ENCODE measurements at places on chromosomes 6 and 20. TPM values are rescaled to one million over a fixed set of nuclear protein-coding genes. Genes with fewer than 3 reads are reported as not detected.

DNA sequence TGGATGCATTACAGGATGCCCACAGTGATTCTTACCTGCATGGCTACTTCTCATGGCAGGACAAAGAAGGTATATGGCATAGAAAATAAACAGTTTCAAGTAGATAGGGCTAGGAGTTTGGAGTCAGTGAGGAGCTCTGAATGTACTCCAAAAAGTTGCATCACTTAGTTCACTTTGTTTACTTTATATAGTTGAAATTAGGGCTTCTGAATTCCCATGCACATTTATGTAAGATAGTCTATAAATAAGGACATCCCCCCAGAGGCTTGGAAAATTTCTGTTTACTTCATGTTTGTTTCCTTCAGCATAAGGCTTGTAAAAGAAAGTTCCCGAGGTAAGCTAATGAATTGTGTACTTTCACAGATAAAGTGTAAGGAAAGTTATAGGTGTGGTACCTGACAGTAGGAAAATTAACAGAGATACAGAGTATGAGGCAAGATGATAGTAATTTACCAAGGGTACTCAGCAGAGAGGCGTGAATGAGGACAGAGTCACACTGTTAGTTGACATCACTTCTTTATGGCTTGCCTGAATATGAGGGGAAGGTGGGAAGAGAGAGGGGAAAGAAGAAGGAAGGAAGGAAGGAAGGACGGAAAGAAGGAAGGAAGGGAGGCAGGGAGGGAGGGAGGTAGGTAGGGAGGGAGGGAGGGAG is 51.1 kb downstream of the ADTRP start:
- no peak for DNase-seq

GRCh38 chr6:26195924-26196845 is 109.0 kb downstream of the HFE start:
- no peak for DNase-seq

Gene LBP
- not detected for total RNA-seq

DNA sequence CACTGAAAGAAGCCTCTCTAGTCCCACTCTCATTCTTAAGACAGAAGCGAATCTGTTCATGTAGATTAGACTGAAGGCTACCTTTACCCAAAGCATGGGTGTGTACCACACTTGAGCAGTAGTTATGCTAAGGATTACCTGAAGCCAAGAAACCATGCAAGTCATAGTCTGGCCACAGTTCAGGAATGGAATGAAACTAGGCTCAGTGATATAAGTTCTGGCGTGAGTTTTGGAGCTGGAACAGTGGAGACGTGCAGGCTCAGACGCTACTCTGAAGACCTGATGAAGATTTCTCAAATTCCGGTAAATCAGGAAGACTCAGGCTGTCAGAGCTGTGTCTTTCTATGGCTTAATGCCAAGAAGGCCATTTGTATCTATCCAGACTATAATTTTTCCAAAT is 219.9 kb downstream of the HDGFL1 start:
- no peak for DNase-seq

Gene HLA-DQB1
- total RNA-seq, result 6.7 TPM

DNA sequence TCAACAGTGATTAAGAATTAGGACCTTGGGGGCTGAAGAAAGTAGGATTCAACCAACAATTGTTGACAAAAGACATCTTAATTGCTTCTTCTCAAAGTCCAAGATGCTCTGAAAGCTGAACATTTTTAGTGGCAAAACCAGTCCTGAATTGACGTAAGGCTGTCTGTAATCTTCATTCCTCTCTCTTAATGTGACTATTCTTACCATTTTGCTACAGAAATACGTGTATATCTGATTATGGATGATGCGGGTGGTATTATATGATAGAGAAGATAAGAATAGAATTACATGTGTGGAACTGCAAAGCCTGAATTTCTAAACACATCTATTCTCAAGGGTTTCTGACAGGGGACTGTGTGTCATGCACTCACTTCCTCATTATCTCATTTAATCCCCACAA is 130.3 kb upstream of the SASH1 start:
- DNase-seq, result no peak

- DNase-seq, result no peak
Measured at GRCh38 chr6:124955108-124955856, 7.0 kb upstream of the RNF217 start.

Gene HTR1E
- not detected for total RNA-seq

- DNase-seq, result no peak
Measured at GRCh38 chr20:25276533-25277050, 28.7 kb downstream of the PYGB start.

DNA sequence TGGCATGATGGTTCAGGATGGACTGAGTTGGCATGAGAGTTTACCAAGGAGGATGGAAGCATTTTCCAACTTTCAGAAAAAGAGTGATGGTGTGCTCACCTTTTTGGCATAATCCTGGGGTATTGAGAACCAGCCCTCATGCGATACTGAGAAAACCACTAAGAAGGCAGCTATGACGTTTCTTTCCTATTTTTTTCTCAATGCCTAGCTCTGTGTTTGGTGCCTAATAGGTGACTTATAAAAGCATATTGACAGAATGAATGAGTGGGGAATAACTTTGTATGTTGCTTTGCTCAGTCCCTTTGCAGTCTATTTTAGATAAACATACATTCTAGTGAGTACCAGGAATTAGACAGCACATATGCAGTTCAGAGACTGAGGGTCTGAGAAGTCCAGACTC is 816.3 kb downstream of the DHX35 start:
- DNase-seq, result no peak

GRCh38 chr6:42211726-42212125 is 5.9 kb downstream of the MRPS10 start:
- no peak for DNase-seq

DNA sequence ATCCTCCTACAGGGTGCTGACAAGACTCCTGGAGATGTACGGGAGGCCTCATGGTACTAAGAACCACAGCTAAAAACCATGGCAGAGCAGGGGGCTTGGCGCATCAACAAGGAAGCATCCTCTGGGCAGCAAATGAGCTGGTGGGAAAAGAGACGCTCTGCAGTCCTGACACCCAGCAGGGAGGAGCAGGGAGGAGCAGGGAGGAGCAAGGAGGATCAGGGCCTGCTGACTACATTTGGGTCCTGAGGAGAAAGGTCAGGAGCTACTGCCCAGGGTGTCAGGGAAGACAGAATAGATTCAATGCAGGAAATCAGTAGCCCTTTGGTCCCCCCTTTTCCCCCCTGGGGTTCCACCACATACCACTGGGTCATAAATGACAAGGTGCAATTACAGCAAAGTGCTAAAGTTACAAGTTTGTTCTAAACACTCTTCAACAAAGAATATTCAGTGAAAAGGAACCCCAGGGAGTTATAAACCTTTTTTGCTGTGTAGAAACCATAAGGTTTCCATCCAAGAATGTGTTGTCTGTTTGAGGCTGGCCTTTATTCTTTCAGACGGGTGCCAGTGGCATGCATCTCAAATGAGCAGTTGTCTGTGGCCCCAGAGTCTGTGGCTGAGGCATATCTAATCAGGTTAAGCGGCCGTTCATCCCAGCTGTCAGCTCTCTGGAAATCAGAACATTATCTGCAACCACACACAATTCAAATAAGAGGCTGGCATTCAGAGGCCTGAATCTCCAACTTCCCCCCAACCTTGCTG is 325.0 kb downstream of the CDC5L start:
- DNase-seq, result no peak

DNA sequence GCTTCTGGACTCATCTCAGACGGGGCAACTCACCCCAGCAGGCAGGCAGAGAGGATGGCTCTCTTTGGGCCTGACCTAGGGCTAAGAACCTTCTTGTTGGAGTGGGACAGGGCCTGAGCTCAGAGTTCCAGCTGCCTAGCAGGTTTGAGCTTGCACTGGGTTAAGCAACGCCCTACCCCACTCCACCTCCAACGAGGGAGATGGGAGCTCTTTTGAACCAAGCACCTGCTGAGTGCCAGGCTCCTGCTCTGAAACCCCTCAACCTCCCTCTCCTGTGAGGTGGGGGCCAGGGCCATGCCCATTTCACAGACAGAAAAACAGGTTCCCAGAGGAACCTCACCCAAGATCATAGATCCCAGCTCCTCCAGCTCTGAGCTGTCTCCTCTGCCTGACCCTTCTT is 54.3 kb downstream of the SNAI1 start:
- DNase-seq, result no peak

Gene ZSCAN23
- 1.2 TPM for total RNA-seq

DNA sequence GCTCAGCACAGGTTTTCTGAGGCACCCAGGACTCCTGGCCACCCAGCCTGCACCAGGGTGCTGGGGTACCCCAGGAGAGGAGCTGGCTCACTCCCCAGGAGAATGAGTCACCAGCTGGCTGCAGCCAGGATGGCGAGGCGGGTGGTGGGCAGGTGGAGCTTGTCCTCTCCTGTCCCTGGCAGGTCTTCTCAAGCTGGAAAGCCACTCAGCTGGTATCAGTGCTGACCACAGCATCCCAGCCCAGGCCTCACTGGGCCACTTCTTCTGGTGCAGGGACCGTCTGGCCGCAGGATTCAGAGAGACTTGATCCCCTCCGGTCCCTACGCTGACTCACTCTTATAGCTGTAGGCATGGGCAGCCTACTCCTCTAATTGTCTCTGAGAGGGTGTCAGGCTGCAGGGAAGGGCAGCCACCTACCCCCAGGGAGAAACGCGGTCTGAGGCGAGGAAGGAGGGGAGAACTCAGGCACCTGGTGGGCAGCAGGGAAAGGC is 22.2 kb downstream of the TFEB start:
- peak; percentile 77 for DNase-seq

DNA sequence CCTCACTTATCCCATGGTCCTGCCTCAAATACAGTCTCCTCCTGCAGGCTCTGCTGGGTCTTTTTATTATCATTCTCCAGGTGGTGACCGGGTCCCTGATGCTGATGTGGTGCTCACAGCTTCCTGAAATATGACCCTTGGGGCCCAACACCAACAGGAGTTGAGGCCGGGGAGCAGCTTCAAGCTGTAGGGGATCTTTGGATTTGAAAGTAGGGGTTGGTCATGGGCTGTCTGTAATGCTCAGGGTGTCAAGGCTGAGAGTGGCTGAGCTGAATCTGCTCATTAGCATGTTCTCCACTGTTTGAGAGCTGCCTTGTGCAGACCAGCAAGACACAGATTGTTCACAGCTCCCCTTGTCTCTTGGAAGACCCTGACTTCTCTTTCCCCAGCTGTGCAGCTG is 35.5 kb downstream of the HLA-F start:
- DNase-seq, result no peak

Gene HLA-DRB1
- 47.1 TPM for total RNA-seq

DNA sequence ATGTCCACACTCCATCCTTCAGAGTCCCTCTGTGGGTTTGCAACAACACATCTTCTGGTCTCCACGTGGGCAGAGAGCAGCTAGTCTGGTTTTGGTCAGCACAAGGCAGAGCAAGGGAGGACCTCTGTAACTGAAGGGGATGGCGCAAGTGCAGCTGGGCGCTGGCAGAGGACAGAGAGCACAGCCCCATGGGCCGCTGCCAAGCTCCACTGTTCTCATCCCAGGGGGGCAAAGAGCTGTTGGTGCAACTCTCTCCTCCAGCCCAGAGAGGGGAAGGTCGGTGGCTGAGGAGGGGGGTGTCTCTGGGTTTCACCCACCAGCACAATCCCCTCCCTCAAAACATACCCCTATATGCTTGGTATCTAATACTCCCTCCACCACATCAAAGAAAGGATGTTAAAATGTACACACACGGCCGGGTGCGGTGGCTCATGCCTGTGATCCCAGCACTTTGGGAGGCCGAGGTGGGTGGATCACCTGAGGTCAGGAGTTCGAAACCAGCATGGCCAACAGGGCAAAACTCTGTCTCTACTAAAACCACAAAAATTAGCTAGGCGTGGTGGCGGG is 9.1 kb downstream of the ATP9A start:
- peak; percentile 44 for DNase-seq

- no peak for DNase-seq
Measured at GRCh38 chr20:17611540-17612286, 41.8 kb downstream of the DSTN start.

- no peak for DNase-seq
Measured at GRCh38 chr6:36618366-36619355, 24.5 kb downstream of the SRSF3 start.

GRCh38 chr6:83215131-83216047 is 22.2 kb downstream of the RWDD2A start:
- DNase-seq, result peak; percentile 21

- no peak for DNase-seq
Measured at GRCh38 chr20:42945234-42945994, 244.3 kb downstream of the PTPRT start.

GRCh38 chr6:150249261-150249660 is 106.4 kb downstream of the PPP1R14C start:
- no peak for DNase-seq

Gene SPATA25
- total RNA-seq, result 1.6 TPM

Gene GATA5
- 0.83 TPM for total RNA-seq

- no peak for DNase-seq
Measured at GRCh38 chr6:163613668-163614067, 199.2 kb downstream of the QKI start.
